ENCODE measurements at places on chromosomes 6 and 20.
A peak's percentile ranks its signal among the peaks of the same experiment; 100 is the strongest.

DNA sequence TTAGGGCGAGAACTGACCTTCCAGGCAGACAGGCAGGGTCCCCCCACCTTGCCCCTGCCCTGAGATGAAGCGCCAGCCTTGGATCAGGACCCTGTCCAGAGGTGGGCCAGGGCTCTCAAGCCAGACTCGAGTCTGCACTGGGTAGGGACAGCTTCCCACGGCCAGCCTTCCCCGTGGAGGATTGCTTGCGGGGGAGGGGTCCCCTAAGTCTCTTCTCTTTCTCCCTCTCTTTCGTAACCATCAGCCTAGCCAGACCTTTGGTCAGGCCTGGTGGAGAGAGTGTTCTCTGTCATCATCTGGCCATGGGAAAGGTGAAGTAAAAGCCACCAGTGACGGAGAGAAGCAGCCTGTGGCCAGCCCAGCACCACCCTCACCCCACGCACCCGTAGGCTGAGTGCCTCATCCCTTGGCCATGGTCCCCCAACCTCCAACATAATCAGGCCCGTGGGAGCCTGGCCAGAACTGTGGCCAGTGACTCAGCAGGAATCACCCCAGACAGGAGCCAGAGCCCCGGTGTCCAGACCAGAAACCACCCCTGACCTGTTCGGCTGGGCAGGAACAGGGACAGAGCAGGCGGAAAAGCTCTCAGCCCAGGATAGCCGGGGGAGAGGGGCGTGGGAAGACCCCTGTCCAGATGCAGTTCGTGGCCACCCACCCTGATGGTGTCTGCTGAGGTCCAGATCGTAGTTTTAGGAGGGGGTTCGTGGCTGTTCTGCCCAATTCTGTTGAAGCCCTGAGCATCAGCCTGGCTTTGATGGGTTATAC, 47.1 kb downstream of the SNAI1 start:
- DNase-seq, result no peak

- DNase-seq, result no peak
Measured at GRCh38 chr20:278181-278580, 12.4 kb downstream of the C20orf96 start.

DNA sequence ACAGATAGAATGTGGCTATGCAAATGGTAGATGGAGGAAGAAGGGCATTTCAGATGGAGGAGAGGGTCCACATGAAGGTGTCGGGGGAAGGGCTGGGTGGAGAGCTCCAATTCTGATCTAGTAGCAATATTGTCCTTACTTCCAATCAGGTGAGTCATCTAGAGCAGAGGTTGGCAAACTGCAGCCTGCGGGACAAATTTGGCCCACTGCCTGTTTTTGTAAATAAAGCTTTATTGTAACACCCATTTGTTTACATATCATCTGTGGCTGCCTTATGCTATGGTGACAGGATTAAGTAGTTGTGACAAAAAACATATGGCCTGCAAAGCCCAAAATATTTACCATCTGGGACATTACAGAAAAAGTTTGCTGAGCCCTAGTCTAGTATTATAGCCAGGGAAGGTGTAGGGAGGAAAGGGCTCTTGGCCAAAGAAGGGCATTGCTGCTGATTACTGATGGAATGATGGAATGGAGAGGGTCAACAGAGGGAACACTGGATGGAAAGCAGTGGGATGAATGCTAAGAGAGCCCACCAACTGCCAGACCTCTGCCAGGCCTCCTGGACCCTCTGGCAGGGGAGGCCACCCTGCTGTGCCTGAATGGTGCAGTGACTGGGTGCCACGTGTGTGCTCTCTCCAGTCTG, 79.8 kb downstream of the SLC22A23 start:
- DNase-seq, result no peak

DNA sequence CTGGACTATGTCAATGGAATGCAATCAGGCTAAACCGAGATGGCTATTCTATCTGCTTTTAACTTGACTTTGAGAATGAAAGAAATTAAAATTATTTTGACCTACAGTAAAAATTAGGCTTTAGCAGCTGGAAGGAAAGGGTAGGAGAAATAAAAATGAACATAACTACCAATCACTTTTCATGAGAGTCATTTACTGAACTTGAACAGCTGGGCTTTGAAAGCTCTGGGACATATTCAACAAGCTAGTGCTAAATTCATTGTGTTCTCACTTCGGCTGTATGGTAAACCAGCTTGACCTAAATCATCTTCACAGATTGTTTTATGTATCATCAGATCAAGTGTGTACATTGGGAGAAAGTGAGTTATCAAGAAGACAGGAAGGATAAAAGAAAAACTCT, 161.5 kb upstream of the STXBP5 start:
- DNase-seq, result no peak

GRCh38 chr20:3995067-3995748, 20.1 kb downstream of the RNF24 start:
- no peak for DNase-seq

DNA sequence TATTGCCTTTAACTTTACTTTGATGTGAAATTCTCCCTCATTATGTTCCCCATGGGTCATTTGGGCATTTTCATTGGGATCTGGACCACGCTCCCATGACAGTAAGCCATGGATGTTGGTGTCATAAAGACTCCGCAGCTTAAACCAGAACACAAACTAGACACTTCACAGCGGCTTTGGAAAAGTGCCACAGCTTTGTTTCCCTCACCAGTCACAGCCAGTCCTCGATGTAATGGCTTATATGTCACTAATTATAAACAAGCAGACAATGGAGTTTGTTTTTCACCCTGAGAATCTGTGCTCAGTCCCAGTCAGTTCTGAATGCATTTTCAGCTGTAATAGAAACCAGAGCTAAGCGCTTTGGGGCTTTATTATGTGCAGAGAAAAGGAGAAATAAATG, 23.2 kb upstream of the DAAM2 start:
- DNase-seq, result no peak

DNA sequence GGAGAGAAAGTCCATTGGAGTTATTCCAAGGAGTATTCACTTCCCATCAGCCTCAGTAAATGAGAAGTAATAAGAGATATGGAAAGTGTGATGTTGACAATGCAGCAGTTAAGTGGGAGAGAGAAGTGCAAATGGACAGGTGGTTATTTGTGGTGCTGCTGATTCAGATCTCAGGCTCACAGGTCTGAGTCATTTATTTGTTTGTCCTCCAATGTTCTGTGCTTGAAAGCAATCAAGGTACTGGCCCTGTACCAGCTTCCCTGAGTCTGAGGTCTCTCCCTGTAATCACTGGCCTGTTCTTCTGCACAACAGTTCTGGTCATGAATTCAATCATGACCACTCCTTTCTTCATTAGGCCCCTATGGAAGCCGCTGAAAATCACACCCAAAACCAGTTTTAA, 827.7 kb downstream of the MAFB start:
- no peak for DNase-seq

DNA sequence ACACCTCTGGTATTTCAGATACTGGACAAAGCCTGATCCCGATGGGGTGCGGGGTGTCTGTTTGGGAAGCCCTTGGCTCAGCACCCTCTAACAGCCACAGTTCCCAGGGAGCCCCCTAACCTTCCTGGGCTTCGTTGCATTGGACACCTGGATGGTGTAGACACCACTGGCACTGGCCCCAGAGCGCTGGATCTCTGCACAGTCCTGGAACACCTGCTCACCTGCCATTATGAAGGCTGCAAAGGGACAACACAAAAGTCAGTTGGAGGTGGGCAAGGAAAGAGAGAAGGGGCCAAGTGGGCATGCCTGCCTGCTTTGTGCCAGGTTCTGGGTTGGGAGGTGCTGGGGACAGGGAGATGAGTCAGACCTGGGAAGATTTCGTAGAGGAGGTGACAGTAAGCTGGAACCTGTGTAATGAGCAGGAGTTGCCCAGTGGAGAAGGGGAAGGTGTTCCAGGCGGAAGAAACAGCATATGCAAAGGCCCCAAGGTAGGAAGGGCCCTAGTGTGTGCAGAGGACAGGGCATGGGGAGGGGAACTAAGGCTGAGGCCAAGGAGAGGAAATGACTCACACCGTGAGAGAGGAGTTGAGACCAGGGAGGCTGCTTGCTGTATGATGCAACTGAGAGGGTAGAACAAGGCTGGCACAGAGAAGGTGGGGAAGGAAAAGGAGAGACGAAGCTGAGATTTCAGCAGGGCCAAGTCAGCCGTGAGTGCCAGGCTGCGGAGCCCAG, 34.9 kb downstream of the ANGPT4 start:
- no peak for DNase-seq

GRCh38 chr6:2754393-2754792, 3.7 kb upstream of the MYLK4 start:
- no peak for DNase-seq

GRCh38 chr20:3407040-3407770, at the start of gene DNAAF9:
Gene DNAAF9 (minus strand): TSS chr20:3407669. CDS start chr20:3407557, 112 bp downstream.
- DNase-seq, result peak; percentile 38

DNA sequence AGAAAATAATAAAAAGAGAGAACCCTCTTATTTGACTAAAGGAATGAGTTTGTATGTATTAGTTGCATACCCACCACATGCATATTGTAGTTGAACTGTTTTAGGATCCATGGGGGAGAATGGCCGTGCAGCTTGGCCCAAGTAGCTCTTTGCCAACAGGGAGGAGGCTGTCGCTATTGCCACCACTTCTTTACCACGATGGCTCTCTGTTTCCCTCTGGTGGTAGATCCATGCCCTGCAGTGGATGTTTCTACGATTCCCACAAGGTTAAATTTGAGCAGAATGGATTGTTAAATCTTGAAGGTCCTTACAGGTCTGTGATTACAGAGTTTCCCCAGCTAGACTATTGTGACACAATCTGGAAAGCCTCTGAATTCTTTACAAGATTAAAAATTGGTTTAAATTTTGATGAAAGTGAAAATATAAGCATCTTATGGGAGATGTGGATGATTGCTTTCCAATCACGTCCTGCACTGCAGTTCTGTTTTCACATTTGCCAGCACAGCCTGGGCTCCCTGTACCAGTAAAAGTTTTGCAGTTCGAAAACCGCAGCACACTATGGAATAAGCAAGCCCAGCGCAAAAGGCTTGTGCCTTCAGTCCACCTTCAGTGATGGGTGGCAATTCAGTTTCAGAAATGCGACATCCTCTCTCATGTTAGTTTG, 34.4 kb upstream of the FNDC1 start:
- DNase-seq, result peak; percentile 58

DNA sequence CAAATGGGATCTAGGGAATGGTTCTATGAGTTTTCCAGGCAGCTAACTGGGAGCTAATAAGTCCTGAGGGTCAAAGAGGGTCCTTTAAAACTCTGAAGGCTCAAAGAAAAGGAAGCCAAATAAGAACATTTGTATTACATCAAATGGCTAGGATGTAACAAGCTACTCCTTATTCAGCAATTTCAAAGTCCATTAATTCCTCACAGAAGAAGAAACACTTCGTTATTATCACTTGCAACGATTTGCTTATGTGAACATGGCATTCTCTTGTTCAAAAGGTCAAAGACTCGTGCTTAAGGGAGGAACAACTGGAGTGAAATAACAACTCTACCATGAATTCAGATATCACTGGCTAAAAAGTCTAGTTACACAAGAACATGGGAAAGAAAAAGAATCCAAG, 70.8 kb upstream of the FBXO30 start:
- no peak for DNase-seq
